Left forelimb (tissue), 1 donor: ENCODE measurements at places on chromosomes 5 and 9.

GRCh38 chr9:6616951-6617602, 28.5 kb downstream of the GLDC start:
- no peak for DNase-seq

DNA sequence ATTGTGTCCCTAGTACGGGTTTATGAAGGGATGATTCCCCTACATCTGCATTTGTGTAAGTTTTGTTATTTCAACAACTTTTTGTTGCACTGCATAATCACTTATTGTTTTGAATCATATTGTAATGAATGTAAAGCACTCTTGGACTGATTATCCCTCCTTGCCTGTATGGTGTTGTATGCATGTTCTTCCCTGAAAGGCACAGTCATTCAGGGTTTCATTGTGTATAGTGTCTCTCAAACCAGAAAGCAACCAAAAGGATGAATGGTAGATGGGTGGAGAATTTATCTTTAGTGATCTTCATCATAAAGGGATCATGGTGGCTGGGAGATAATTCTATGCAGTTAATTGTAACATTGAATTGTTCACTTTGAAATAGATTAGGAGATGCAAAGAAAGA, 247.3 kb downstream of the BRINP1 start:
- DNase-seq = no peak

DNA sequence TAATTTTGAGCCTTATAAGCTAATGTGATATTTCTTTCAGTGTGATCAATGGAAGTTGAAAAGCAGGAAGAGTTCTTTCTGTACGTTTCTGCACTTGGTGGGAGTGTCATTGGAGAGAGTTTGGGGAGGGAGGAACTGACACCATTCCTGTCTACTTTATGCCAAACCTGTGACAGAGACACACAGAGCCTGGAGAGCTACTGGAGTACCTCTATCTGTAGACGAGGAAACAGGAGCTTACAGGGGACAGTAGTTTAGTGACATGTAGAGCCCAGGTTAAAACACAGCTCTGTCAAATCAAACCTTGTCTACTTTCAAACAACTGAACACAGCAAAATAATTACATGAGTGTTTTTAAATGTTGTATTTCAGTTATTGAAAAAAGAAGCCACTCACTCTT, 103.6 kb downstream of the PDE4D start:
- DNase-seq = no peak

DNA sequence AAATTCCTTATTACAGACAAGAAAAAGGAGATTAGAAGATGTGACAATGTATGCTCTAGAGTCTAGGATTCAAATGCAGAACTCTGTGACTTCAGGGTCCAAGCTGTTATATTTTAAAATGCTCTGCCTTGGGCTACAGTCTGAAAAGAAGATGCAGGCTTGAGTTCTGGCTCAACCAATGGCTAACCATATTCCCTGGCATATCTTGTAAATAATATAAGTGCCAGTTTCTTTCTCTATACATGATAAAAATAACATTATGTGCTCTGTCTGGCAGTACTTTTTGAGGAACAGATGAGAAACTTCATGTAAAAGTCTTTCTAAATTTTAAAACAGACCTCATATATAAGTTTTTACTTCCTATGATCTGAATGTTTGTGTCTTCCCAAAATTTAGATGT, 926.5 kb upstream of the CDH6 start:
- no peak for DNase-seq

DNA sequence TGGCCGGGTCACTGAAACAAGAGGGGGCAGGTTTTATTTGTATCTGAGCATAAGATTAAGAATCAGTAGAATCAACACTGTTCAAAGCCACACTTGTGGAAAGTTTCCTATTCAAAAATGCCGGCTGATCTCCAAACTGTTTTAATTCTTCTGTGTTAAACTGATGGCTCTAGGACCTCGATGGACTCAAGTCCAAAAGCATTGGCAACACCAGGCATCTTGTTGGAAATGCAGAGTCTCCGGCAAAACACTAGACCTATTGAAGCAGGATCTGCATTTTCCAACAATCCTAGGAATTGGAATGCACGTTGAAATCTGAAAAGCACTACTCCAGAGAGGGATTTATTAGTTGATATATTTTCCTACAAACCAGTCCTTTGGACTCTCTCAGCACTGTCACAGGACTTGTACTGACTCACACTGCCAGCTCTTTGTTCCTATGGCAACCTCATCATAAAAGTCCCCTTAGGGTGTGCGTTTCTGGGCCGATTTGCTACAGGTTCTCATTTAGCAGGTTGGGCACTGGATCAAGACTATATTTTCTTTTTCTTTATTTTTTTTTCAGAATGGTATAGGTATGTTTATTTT, 48.1 kb upstream of the PCA3 start:
- no peak for DNase-seq

- DNase-seq = no peak
These were observed 5.1 kb upstream of the CAST start for GRCh38 chr5:96657068-96657467.

DNA sequence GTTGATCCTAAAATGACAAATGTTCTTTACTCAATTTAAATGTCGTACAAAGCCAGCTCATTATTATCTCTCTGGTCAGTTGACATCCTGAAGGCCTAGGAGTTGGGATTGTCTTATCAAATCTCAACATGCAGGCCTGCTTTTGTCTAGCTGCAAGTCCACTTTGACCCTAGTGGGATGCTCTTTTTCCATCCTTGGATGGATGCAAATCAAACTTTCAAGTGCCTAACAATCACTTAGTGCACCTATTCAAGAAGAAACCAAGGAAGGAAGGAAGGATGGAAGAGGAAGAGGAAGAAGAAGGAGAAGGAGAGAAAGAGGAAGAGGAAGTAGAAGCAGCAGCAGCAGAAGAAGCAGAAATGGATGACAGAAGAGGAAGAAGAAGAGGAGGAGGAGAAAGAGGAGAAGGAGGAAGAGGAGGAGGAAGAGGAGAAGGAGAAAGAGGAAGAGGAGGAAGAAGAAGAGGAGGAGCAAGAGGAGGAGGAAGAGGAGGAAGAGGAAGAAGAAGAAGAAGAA, 109.6 kb downstream of the PIK3R1 start:
- DNase-seq = no peak

DNA sequence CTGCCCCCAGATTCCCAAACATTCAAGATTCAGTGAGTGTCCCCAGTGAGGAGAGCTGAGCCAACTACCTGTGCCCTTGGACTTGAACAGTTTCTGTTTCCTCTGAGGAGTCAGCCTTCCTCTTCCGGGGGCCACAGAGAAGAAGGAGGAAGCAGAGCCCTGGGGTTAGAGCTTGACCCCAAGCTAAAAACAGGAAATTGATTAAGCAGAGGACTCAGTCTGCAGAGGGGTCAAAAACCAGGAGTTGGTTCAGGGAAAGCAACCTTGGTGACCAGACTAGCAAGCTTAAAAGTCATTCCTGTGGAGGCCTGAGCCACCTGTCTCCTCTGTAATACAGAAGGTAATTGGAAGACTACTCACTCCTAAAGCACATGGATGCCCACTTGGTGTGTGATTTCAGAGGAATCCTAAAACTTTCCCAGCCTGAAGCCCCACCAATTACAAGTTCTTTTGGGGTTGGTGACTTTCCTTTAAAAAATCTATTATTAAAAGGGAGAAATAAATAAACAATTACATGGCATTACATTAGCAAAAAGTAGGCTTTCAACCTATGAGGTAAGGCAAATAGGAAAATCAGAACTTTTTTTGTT, 64.2 kb upstream of the SELENOP start:
- no peak for DNase-seq

DNA sequence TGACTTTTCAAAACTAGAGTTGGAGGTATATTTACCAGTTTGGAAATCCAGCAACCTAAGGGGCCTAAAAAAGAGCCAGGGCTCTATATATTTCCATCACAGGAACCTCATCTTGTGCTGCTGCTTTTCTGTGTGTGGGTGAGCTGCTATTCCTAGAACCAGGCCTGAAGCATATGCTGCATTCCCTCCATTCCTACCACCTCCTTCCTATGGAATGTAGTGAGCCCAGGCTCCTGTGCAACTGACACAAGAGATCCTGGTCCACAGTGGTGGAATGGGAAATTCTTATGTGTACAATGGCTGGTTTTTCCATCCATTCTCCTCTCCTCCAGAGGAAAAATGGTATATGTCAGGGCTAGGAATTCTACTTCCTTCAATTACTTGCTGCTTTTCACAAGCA, 39.1 kb downstream of the SPEF2 start:
- no peak for DNase-seq

DNA sequence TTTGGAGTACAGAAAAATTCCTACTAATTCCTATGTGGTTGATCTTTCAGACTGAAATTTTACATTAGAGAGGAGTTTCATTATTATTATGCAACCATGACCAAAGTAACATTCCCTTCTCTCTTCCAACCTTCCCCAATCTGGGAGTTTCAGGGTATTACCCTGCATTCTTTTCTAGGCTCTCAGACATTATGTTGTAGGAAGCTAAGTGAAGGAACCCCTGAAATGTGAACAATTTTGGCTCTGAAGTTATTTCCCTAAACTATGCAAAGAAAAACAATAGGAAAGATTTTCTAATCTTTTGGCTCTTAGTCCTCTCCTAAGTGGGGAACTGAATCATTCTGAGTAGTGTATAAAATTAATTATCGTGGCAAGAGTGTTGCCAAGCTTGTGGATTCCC, 63.3 kb upstream of the ZFAND5 start:
- no peak for DNase-seq

GRCh38 chr9:82961504-82962125, 101.3 kb downstream of the RASEF start:
- peak; percentile 80 for DNase-seq

- no peak for DNase-seq
These were observed 566.5 kb downstream of the LRRC70 start for GRCh38 chr5:63145167-63145566.

DNA sequence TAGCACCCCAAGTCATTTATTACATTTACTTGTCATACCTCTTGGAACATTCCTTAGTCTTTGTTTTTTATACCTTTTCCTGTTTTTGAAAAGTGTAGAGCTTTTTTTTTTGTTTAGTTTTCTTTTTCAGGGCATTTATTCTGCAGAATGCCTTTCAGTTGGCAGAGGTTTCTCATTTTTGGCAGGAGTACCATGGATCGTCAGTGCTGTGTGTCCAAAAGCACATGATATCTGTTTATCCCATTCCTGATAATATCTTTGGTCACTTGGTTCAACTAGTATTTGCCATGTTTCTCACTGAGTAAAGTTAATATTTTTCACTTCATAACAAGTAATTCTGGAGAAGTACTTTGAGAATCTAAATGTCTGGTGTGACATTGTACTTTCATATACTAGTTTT, 10.7 kb downstream of the OGN start:
- DNase-seq = no peak

DNA sequence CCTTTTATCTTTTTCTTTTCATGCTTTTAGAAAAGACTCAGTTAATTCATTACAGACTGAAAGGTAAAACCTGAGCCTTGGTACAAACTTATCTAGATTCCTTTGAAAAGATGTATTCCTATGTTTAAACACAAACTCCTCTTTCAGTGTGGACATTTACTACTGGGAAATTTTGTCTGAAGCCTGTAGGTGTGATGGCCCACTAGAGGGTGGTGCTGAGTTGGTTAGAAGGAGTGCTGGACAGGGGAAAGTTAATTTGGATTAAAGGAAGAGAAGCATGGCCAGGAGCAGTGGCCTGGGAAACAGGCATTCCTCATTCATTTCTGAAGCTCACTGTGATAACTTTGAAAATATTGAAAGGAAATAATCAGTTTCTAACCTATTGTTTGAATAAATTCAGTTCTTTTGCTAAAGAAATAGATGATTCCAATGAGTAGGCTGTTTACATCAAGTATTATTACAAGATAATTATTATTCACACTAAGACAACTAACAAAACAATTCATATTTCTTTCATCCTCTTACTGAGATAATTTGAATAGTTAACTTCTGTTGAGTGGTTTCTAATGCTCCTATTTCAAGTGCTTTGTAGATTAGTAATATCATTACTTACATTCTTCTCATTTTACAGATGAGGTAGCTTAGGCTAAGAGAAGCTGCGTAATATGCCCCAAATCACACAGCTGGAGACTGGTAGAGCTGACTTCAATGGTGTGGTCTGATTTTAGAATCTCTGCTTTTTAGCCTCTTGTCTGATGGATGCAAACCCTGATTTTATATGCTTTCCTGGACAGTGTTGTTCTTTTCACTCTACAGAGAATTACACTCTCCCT, 150.9 kb downstream of the ADGRV1 start:
- no peak for DNase-seq

DNA sequence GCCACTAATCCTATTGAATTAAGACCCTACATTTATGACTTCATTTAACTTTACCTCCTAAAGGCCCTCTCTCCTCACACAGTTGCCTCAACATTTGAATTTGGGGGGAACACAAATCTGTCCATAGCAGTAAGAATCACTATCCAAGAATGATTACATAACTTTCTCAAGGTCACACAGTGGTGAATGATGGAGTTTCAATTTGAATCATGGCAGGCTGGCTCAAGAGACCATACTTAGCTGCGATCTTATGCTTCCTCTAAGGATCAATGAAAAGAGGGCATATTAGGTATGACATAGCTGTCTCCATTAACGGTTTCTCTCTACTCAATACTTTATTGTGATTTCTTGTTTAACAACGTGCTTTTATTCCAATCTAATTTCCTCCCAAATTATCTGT, 44.1 kb upstream of the PDE4D start:
- no peak for DNase-seq

DNA sequence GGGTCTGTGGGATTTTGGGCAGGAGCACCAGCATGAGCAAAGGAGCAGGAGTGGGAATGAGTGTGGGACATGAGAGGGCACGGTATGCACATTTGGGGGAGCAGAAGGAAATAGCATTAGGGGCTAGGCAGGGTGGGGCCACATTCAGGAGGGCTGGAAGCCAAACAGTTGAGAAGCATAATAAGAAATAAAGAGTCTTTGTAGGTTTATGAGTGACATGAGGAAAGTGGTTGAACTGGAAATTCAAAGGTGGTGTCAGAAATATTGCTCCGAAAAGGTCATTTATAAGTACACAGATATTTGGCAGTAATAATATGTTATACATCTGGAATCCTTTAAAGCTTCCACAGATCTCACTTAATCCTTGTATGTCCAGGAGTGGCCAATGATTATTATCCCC, 26.4 kb downstream of the ARHGEF28 start:
- no peak for DNase-seq

DNA sequence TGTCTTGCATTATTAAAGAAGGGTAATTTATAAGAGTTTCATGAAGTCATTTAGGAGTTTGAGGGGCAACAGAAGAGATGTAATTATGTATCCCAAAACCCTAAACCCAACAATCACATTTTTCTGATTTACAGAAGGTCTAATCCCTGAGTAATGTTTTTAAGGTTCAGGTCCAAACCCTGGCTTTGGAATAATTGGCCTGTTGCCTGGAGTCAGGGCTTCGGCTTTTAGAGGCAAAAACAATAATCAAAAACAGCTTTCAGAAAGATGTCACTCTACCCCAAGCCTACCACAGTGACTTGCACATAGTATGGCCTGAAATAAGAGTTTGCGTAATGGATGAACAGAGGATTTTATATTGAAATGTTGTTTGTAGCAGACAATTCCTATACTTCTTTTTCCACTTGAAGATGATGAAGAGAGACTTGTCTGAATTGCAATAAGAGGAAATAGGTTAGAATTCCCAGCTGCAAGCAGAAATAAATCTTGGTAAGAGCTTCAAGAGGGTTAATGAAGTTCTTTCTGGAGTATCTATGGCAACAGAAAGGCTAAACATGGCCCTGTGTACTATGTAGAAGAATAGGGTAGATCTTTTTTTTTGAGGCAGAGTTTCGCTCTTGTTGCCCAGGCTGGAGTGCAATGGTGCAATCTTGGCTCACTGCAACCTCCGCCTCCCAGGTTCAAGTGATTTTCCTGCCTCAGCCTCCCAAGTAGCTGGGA, 152.0 kb downstream of the GPBP1 start:
- DNase-seq = no peak
